ENCODE measurements at places on chromosomes 3 and 15.

GRCh38 chr15:53693729-53694475 is 65.6 kb downstream of the WDR72 start:
- no peak for DNase-seq

DNA sequence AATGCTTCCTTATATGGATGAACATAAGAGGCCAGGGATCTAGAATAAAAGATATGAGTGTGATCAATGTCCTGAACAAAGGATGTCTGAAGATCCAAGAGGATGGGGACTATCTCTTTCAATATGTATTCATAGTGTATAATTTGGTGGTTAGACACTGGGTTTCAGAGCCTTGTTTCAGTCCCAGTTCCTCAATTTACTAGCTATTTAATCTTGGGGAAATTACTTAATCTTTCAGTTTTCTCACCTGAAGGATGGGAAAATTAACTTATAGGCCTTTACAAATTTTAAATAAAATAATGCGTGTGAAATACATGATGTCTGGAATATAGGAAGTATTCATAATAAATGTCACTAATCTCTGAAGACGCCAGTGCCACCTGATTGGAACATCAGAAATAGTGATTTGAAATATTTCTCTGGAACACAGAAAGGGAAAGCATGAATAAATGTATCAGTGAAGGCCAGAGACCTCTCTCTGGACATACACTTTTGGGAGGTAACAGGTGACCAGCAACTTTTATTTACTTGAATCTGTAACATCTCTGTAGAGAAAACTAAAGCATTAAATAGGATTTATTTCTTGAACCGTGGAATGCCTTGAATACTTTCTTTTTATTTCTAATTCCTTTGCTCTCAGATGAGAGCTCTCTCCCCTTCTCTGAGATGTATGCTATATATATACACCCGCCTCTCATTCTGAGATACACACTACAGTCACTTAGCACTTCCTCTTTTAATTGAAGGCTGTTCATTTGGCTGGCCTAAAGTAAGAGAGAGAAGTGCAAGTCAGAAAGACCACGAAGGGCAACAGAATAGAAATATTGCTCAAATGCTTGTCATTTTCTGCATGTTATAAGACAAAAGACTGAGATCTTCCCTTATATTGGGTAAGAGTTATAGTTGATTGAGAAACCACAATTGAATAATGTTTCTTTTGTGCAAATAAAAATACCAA is 407.1 kb downstream of the LSAMP start:
- DNase-seq: no peak

DNA sequence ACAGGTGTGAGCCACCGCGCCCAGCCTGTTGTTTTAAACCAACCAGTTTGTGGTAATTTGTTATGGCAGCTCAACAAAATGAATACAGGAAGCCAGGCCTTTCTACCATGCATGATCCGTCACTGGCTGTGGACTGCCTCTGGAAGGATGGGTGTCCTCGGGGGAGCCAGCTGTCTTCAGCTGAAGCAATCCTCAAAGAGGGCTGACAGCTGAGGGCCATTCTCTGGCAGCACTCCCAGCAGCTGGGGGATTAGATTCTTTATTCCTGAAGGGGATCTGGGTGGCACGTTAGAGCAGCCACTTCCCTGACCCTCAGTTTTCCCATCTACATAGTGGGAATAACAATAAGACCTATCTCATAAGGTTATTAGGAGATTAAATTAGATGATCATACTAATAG is 24.4 kb downstream of the POLR2M start:
- DNase-seq: no peak

DNA sequence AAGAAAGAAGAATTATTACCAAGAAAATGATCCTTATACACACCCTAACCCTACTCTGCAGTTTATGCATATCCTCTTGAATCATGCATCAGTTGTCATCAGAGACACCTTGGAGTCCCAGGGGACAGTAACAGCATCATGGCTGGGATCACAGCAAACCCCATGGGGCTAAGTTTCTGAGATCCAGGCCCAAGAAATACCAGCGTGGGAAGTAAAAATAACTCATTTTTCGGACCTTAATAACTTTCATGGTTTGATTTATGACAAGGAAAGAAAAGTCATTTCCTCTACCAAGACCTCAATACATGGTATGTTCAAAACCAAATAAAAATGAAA is 38.8 kb upstream of the B3GNT5 start:
- no peak for DNase-seq

GRCh38 chr3:131699001-131699400 is 196.2 kb upstream of the MRPL3 start:
- DNase-seq: no peak

DNA sequence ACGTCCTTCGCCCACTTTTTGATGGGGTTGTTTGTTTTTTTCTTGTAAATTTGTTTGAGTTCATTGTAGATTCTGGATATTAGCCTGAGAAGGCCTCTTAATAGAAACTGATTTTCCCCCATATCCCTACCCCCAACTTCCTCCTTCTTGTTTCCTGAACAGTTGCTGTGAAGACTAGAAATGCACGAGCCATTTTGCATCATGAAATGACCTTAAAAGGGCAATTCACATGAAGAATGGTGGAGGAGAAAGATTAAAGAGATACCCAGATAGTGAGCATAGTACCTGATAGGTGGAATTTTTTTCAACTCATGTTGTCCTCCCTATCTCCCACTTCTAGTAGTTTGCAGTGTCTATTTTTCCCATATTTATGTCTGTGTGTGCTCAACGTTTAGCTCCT is 55.2 kb upstream of the KCNH8 start:
- DNase-seq: no peak

Measured in keratinocyte (primary cell).